ENCODE measurements at places on chromosomes 11 and 22.

DNA sequence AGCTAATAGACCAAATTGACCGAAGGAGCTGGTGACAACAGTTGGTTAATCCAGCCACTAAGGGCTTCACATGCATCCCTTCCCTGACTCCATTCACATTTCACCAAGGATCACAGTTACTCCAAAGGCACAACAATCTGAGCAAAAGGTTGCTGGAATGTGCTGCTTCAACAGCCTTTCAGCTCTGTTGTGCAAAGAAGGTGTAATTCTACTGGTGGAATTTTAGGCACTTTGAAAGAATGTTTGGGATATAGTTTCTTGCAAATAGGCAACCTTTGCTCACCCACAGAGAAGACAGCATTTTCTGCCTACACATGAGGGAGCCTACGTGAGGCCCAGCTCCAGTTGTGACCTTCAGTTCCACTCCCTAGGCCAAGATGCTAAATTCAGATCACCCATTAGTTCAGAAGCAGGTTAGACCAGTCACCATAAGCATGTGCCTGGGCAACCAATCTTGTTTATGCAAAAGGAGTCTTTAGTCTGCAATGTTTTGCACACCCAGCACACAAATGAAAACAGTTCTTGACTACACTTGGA lies 21.6 kb upstream of the FCHSD2 start:
- DNase-seq: no peak

DNA sequence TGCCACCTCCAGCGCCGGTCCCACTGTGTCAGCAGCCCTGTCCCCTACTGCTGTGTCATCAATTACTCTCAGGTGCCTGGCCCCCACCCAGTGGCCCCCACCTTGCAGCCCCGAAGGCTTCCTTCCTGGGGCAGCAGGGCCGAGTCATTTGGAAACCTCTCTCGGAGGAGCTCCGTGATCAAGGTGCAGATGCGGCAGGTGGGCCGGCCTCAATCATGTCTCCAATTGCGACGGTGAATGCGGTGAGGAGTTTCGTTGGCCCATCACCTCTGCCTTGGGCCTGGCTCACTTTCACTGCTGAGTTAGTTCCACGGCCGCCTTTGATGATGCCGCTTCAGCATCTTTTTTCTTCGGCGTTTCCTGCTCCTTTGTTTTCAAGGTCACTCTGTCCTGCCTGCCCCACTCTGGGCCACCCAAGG lies 11.3 kb upstream of the CXCR5 start:
- DNase-seq: no peak

GRCh38 chr11:64833198-64833502 lies 11.3 kb downstream of the CDC42BPG start:
- no peak for DNase-seq

DNA sequence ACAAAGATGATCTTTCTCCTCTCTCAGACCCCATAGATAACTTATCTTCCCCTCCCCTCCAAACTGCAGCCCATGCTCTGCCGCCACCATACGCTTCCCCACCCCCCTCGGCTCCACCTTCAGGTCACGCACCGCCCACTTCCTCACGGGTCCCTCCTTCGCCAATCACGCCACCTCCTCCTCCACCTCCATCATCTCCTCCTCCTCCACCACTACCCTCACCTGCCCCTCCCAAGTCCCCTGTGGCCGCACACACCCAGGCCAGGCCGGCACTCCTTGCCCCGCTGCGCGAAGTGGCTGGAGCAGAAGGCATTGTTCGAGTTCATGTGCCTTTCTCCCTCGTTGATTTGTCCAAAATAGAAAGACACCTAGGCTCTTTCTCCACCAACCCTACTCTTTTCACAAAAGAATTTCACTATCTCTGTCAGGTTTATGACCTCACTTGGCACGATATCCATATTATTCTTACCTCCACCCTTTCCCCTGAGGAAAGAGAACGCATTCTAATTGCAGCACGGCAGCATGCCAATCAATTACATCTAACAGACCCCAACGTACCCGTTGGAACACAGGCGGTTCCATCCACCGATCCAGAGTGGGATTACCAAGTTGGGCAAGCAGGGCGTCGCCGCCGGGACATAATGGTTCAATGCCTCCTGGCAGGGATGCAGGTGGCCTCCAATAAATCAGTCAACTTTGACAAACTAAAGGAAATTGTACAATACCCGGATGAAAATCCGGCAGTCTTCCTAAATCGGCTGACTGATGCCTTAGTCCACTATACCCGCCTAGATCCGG lies 12.3 kb upstream of the OR56A3 start:
- no peak for DNase-seq

DNA sequence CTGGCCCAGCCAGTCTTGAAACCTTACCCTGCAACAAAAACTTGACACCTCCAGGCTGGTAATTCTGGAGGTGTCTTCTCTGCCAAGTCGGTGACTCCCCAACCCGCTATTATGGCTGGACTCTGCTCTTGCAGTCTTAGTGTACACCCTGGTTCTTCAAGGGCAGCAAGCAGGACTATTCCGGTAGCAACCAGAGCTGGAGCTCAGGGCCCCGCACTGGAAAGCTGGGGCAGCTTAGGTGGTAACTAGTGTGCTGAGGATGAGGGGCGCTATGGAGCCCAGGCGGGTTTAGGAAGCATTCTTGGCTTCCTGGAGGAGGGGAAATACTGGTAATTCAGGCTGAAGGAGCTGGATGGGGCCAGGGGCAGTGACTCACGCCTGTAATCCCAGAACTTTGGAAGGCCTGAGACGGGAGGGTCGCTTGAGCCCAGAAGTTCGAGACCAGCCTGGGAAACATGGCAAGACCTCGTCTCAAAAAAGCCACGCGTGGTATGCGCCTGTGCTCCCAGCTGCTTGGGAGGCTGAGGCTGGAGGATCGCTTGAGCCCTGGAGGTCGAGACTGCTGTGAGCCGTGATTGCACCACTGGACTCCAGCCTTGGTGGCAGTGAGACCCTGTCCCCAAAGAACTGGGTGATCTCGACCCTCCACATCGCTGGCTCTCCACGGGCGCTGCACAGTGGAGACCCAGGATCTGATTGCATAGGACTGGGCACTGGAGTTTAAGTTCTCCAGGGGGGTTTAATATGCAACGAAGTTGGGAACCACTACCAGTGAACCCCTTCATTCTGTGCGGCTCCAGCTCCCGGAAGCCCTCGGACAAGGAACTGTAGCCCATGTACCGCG lies 10.6 kb upstream of the AIFM3 start:
- no peak for DNase-seq

DNA sequence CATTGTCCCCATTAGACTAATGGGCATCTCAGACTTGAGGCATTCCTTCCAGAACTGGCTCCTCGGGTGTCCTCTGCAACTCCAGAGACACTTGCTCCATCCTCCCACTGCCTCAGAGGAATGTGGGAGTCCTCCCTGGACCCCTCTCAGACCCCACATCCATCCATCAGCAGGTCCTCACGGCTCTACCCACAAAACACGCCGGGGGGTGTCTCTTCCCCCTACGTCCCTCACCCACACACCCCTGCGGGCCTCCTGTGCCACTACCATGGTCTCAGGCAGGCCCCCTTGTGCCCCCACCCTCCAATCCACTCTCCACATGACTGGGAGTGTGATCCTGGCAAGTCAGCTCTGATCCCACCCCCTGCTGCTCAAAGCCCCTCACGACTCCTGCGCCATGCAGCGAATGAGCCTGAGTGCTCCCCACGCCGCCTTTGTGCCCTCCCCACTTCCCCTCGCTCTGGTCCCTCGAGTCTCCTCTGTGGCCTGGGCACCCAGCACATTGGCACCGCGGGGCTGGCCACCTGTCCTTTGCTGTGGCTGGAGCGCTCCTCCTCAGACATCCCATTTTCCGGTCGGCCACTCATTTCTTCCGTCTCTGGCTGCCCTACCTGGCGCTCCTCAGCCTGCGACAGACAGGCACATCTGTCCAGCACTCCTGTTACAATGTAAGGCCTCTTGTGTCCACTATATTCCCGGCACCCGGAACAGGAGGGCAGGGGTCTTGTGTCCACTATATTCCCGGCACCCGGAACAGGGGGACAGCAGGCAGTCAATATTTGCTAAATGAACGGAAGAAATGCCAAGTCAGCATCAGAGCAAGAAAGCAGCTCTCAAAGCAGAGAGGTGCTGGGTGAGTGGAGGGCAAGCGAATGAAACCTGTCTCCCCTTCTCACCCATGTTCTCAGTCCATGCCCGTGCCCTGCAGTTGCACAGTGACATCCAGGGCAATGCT lies 14.2 kb upstream of the MOB2 start:
- DNase-seq: no peak

- DNase-seq: no peak
Observed at GRCh38 chr11:17019232-17019631, 5.0 kb upstream of the PLEKHA7 start.

GRCh38 chr11:119907878-119908572 lies 179.0 kb upstream of the NECTIN1 start:
- no peak for DNase-seq
